ENCODE measurements at places on chromosomes 6 and 20.

DNA sequence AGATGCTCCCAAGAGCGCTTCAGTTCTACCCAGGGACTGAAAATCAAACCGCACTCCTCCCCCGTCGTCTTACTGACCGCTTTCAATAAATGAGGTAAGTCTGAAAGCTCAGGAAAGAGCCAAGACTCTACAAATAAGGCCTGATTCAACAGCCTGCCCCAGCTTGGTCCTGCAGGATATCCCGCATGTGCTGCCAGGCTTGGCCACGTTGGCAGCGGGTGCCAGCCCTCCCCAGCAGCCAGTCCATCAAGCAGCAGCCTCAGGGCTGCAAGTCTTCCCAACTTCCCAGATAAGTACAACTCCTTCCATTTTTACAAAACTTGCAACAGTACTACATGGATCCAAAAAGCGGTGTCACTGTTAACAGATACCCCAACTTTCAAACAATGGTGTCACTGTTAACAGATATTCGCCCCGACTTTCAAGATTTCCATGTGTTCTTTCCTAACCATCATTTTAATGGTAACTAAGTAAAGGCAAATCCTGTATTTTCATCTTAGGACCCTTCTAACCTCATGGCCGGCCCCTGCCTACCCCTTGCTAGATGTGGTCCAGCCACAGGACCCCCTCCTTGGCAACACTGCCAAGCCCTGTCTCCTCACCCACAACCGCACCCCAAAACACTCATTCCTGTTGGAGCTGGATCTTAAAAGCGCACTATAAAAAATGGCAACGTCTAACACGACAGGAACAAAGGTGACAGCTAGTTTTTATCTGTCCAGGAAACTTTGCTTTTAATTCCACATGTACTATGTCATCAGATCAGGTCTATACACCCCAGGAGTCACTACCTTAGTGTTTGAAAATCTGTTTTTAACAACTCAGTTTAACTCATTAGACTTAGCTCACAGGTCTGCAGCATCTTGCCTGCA lies 28.0 kb downstream of the DIDO1 start:
- no peak for DNase-seq

DNA sequence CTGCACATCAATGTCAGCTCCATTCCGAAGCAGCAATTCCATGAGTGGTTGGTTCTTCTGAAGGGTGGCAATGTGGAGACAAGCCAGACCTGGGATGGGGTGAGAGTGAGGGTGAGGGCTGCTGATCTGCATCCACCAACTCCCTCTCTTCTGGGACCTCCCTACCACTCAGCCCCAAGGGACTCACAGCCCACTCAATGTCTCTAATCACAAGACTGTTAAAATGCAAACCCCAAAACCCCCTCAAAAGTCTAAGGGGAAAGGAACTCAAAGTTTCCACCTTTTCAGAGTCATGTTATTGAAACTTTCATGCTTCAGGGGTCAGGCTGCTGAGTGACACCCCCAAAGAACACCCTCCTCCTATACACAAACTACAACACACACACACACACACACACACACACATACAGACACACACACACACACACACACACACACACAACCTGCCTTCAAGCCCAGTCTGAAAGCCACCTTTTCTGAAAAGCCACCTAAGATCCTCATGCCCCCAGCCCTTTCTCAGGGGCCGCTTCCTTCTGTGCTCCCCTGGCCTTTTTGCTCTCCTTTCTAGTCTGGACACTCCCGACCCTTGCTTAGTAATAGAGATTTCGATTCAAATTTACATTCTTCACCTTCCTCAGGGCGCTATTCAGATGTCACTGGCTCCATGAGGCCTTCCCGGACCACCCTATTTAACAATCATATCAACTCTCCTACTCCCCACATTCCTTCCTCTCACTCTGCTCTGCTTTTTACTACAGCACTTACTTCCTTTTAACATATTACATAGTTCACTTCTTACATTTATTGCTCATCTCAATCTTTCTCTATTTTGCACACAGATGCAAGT lies 3.3 kb upstream of the SLC35B2 start:
- DNase-seq = no peak

DNA sequence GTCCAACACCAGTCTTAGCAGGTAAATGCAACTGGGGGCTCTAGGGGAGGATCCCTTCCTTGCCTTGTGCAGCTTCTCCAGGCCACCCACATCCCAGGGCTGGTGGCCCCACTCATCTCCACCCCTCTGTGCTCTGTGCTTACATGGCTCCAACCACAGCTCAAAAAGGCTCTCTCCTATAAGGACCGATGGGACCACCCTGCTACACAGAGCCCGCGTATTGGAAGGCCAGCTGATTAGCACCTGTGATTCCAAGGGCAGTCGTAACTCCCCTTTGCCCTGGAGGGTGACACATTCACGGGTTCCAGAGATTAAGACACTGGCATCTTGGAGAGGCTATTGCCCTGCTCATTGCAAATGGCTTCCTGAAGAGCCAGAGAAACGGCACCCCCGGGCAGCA lies 84.8 kb downstream of the BMP7 start:
- no peak for DNase-seq

- DNase-seq = peak; percentile 1
These were observed 9.4 kb downstream of the C6orf58 start for GRCh38 chr6:127586372-127586771.

- no peak for DNase-seq
These were observed 5.5 kb downstream of the DYNLT1 start for GRCh38 chr6:158639056-158639455.

- no peak for DNase-seq
These were observed 148.5 kb downstream of the EDN3 start for GRCh38 chr20:59448851-59449444.

GRCh38 chr6:106886922-106887797 lies 87.4 kb downstream of the CD24 start:
- peak; percentile 53 for DNase-seq

- no peak for DNase-seq
These were observed 5.7 kb downstream of the HELZ2 start for GRCh38 chr20:63568170-63568981.

DNA sequence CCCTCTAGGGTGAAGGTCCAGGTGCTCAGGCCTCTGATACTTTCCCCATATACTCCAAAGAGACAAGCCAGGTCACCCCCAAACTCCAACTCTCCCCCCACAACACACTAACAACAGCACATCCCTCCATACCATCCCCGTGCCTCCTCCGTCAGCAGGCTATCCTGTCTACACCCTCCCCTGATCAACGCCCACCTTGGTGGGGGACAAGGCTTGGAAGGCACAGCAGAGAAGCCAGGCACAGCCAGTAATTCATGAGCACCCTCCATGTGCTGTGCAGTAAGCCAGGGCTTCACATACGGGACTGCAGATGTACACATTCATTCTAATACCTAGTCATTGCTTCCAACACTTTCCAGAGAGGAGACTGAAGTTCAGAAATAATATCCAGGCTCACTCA lies 57.6 kb downstream of the TRERF1 start:
- DNase-seq = no peak

- peak; percentile 91 for DNase-seq
These were observed 27.2 kb downstream of the CMTR1 start for GRCh38 chr6:37459981-37460800.

- DNase-seq = no peak
These were observed 42.3 kb upstream of the NAA20 start for GRCh38 chr20:19974630-19975435.

DNA sequence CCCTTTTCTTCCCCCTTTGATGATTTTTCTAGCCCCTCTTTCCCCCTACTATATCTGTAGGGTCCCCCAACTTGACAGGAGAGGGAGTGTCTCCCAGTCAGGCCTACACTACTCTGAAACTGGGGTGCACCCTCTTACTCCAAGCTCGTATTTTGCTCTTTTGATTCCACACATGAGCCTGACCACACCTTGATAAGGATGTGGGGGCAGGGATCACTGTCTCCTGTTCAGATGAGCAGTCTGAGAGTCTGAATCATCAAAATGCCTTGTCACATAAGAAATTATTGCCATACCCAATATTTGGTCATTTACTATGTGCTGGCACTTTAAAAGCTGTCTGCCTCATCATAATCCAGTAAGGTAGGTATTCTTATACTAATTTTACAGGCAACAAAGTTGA lies 15.9 kb downstream of the PNPLA1 start:
- no peak for DNase-seq

DNA sequence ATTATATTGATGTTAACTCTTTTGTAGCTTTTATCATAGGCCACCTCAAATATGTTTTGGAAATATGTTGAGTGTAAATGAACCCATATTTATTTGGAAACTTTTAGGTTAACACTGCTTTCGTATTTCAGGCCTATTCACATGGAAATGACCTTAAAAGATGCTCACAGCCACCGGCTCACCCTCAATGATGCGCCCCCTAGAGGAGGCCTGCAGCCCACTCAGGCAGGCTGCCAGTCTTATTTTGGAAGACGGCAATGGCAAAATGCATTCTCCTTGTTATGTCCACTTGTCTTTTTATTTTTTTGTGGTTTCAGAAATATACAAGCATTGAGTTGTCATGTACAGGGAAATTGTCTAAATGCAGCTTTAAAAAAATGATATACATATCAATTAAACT lies 869.7 kb downstream of the PHF3 start:
- peak; percentile 53 for DNase-seq

Data from mesendoderm (in vitro differentiated cells).